Bronchial smooth muscle cell (primary cell): ENCODE measurements at places on chromosomes 3 and 15. TPM values are rescaled to one million over a fixed set of nuclear protein-coding genes. Genes with fewer than 3 reads are reported as not detected.

The OR5K2 gene
- total RNA-seq, result not detected in 2 replicates

The SLC41A3 gene
- 38.9 and 51.8 TPM in 2 replicates for total RNA-seq

The CAPN7 gene
- 17.0 and 22.1 TPM in 2 replicates for total RNA-seq

The SERP1 gene
- 87.0 and 124 TPM in 2 replicates for total RNA-seq

The CLDN16 gene
- total RNA-seq, result not detected in 2 replicates

The MYO9A gene
- total RNA-seq, result 37.0 and 53.4 TPM in 2 replicates

The GRK7 gene
- not detected in 2 replicates for total RNA-seq

The C3orf49 gene
- total RNA-seq, result not detected in 2 replicates

The ACAN gene
- under 0.01 and 0.09 TPM in 2 replicates for total RNA-seq

The LIPC gene
- 0.32 and 4.0 TPM in 2 replicates for total RNA-seq

The THAP10 gene
- total RNA-seq, result 1.3 and 1.5 TPM in 2 replicates

The FOXB1 gene
- not detected in 2 replicates for total RNA-seq

The ACSBG1 gene
- total RNA-seq, result not detected in 2 replicates

The SLC9C1 gene
- total RNA-seq, result not detected in 2 replicates

The PP2D1 gene
- not detected in 2 replicates for total RNA-seq

The SEC22A gene
- total RNA-seq, result 33.2 and 35.6 TPM in 2 replicates

The CIDEC gene
- not detected in 2 replicates for total RNA-seq

The TXNRD3 gene
- 14.7 and 15.0 TPM in 2 replicates for total RNA-seq

The TBC1D23 gene
- total RNA-seq, result 50.2 and 62.3 TPM in 2 replicates

The RBMS3 gene
- total RNA-seq, result 43.2 and 50.8 TPM in 2 replicates
